ENCODE measurements at places on chromosomes 4 and X.

DNA sequence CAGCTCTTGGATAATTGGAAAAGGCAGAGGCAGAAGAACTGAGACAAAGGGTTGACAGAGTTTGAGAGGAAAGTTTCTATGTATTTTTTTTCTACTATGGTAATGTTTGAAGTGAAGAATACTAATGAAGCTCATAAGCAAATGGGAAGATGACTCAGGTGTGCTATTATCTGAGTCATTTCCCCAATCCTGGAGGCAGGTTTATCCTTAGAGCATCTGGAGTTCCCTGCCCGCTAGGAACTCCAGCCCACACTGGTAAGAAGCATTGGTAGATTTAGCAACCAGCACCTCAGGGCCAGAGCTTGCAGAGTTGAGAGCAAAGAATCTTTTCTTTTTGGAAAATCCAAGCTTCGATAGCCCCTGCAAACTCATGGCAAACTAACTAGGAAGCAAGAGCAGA, 55.2 kb downstream of the DOCK11 start:
- no peak for DNase-seq

DNA sequence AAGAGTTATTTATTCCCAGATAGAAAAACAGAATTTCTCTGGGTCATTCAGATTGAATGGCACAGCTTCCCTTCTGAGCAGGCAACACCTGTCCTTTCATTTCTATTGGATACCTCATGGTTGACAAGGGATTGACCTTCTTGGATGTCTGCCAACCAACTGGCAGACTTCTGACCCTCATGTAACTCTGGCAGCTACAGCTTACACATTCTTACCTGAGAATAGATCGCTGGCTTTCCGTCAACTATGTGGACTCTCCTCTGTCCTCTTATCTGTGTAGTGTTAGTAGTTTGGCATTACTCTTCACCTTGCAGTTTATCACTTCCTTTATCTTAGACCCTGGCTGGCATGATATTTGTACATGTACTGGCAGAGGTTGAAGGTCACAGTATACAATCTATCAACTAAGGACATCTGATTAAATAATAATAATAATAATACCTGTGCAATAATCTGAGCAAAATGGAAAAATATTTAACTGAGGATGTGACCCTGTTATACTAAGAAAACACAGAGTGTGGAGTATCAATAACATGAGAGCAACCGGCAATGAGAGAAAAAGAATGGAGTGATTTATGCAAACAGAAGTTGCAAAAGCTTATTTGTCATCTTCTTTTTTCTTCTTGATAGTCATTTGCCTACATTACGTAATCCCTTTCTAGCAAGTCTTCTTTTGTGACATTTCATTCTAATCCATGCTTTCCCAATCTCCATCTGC, 1118.2 kb downstream of the ARAP2 start:
- no peak for DNase-seq

DNA sequence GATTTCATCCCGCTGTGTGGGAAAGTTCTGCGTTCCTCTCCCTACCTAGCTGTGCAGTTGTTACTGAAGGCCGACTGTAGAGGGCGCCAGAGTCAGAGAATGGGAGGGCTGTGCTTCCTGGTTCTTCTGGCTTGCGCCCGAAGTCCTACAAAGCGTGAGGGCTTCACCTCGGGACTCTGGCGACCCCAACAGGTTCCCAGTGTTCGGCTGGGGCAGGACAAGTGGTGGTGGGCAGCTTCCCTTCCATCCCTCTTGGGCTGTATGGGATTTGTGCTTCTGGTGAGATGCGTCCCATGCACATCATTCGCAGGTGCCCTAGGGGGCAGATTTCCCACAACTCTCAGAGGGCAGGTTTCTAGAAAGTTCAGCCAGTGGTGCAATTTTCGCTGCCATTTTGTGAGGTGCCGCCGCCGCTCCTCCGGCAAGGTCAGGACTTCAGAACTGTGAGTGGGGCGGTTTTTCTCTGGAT, 27.3 kb downstream of the CT45A1 start:
- DNase-seq: no peak

- no peak for DNase-seq
Observed at GRCh38 chr4:7140692-7141069, 51.7 kb upstream of the SORCS2 start.

DNA sequence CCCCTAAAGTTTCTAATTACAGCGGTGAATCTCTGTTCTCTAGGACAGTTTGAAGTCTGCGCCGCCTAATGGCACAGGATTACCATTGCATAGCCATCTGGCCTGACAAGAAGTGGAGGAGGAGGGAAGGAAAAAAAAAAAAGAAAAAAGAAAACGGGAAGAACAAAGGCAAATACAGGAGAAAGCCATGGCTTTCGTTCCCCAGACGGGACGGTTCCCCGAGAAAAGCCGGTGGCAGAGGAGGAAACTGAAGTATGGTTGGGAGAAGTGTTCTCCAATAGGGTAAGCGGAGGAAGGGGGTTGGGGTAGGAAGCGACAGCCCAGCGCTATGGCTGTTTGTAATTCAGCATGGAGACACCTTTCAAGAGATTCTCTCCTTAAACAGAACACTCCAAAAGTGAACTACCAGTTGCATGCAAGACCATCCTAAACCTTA, 80.8 kb downstream of the HMGN5 start:
- DNase-seq: peak; percentile 27

GRCh38 chrX:134543288-134543687, 83.3 kb downstream of the HPRT1 start:
- DNase-seq: no peak

- DNase-seq: no peak
Observed at GRCh38 chr4:36326476-36327029, 45.1 kb downstream of the DTHD1 start.

DNA sequence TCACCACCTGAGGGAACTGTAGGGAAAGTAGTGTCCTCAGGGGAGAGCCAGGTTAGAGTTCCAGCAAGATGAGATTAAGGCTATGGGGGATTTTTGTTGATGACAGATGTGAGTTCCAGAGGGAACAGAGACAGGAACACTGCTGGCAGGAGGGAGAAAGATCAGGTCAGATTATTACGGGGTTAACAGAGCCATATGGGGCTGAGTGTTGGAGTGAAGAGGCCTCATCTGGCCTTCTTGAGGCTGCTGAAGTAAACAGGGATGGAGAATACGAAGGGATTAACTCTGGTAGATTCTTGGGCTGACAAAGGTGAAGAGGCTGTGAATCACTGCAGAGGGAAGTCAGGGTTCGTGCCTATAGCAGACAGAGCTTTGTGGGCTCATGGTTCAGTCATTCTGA, 47.9 kb upstream of the POU4F2 start:
- no peak for DNase-seq
